CD8-positive, alpha-beta T cell (primary cell): ENCODE measurements at places on chromosomes 5 and 9. TPM values are rescaled to one million over a fixed set of nuclear protein-coding genes. Genes with fewer than 3 reads are reported as not detected.

Gene ATP6V0E1
- total RNA-seq: 38.8 TPM

Gene OTULINL
- 93.1 TPM for total RNA-seq

Gene ANKRD34B
- total RNA-seq: not detected

Gene MOCS2
- total RNA-seq: 18.2 TPM

Gene TDRD7
- total RNA-seq: 4.5 TPM

Gene CCDC183
- total RNA-seq: 1.3 TPM
